ENCODE measurements at places on chromosomes 12 and 14.

- DNase-seq = peak; percentile 49
Measured at GRCh38 chr12:46266382-46266791, 2.5 kb downstream of the SLC38A1 start.

- DNase-seq = no peak
Measured at GRCh38 chr12:124381456-124382296, 86.8 kb downstream of the RFLNA start.

DNA sequence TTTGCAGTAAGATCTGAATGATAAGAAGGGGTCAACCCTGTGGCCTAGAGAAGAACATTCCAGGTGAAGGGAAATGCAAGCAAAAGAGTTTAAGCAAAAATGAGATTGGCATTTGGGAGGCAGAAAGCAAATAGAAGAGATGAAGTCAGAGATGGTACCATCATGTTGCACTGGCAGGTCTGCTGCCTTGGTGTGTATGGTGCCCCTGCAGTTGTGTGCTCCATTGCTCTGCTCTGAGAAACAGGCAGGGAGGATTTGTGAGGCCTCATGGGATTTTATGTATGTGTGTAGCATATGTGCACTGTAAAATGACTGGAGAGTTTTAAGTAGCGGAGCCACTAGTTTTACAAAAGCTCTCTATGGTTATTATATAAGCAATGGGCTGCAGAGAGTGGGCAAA, 6.6 kb downstream of the LDHB start:
- no peak for DNase-seq

DNA sequence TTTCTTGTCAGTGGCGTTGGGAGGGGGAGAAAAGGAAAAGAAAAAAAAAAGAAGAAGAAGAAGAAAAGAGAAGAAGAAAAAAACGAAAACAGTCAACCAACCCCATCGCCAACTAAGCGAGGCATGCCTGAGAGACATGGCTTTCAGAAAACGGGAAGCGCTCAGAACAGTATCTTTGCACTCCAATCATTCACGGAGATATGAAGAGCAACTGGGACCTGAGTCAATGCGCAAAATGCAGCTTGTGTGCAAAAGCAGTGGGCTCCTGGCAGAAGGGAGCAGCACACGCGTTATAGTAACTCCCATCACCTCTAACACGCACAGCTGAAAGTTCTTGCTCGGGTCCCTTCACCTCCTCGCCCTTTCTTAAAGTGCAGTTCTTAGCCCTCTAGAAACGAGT, 1.9 kb downstream of the ASCL1 start:
- DNase-seq = no peak

DNA sequence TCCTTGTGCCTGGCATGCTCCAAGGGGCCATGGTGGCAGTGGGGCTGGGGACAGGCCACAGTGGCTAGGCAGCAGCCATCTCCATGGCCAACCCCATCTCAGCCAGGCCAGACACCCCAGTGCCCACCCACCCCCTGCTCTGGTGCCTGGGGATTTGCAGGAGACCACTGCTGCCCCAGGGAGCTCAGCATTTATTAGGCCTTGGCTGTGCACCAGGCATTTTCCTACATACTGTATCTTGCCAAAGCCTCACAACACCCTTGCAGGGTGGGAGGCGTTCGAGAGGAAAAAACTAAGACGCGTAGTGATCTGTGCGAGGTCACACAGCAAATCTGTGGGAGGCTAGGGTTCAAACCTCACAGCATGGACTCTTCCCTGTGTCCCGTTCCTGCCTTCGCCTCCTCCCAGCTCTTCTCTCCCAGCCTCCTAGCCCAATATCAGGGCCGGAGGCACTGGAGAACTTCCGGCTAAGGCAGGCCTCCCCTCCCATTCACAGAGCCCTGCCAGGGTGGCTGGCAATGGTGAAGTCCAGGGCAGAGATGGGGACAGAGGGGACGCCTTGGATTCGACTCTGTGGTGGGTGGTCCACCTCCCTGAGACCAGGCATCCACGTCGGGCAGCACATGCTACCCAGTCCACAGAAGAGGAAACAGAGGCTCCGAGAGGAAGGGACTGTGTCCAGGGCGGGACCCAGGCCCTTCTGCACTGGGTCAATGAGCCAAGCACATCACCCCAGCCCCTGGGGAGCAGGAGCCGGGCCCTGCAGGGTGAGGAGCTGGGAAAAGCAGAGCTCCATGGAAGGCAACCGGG, 57.4 kb downstream of the FAM222A start:
- DNase-seq = no peak

DNA sequence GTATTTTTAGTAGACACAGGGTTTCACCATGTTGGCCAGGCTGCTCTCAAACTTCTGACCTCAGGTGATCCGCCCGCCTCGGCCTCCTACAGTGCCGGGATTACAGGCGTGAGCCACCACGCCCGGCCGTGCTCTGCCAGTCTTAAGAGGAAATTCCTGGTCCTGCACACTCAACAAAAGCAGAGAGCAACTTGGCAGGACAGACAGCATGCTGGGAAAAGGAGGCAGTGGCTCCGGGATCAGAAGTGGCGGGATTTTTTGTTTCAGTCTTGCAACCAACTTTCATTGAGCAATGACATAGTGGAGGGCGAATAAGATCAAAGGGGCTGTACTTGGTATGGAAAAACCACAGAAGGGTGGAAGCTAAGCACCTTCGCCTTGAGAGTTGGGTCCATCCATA, 2.1 kb downstream of the CKAP4 start:
- DNase-seq = no peak

DNA sequence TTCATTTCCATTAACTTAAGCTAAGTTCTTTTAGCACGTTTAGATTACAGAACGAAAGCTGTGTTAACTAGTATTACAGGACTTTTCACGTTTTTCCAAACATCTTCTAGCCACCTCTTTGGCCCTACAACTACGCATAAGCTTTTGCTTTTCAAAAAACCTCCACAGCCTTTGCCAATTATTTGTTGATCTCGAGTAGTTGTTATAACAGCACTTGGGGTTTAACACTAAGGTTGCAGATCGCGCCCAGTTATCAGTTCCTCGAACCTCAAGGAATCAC, 450 bp upstream of the RBM25 start:
- no peak for DNase-seq

- no peak for DNase-seq
Measured at GRCh38 chr14:94717808-94718207, 52.1 kb downstream of the GSC start.

GRCh38 chr12:51863363-51863932, 14.9 kb upstream of the FIGNL2 start:
- DNase-seq = no peak

GRCh38 chr14:68749487-68750475, 43.1 kb downstream of the ZFP36L1 start:
- DNase-seq = no peak

DNA sequence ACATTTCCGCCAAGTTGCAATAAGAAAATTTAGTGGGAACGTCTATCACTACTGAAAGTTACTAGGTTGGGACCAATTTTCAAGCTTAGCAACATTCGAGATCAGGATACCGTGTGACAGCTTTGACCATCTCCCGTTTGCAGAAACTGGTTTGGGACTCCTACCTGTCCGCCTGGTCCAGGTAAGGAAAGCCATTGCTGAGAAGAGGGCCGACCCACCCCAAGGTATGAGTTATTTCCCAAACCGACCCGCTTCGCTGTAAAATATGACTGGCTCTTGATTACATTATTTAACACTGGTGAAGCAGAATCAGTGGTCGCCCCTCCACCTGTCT, 271 bp downstream of the DNAI7 start:
- no peak for DNase-seq

DNA sequence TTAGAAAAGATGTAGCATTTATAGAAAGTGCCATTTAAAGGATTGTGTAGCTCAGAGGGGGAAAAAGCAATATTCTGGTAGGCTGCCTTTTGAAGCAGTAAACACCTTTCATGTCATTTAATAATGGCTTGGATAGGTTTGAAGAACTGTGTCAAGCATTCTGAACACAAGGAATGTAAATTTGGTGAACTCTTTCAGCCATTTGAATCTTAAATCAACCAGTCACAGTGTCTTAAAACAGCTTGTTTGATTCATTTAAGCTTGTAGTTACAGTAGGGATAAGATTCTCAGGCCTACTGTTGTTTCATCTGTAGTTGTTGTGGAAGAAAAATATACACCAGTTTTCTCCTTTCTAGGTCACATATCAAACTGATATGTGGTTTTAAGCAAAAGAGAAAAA, 299.4 kb upstream of the NOVA1 start:
- peak; percentile 54 for DNase-seq

- no peak for DNase-seq
Measured at GRCh38 chr14:38079268-38079667, 128.4 kb upstream of the SSTR1 start.

DNA sequence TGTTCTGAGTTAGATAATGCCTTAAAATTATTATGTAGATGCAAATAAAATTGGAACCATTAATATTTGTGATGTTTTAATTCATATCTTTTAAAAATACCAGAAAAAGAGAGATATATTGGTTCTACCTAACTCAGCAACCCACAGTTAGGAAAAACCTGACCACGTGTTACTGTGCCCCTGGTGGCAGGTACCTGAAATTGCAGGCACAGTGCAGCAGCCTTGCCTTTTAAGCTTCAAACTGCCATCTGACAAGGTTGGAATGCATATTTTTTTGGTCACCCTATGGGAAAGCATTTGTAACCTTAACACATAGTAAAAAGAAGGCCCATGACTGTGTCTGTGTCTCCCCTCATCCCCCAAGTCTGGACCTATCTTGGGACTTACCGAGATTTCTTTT, 109.4 kb upstream of the NOS1 start:
- no peak for DNase-seq

DNA sequence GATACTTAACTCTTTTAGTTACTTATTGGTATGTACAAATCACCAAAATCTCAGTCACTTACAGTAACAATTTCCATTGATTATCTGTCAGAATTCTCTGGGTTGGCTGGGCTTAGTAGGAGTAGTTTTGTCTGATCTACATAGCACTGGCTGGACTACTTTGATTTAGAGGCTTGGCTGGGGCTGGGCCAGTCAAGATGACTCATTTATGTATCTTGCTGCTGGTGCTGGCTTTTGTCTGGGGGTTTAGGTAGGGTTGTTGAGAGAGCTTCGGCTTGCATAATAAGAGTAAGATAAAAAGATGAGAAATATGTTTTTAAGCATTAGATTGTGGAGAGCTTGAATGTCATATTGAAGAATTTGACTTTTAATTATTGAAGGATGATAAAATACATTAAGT, 1093.7 kb downstream of the SLC6A15 start:
- no peak for DNase-seq

DNA sequence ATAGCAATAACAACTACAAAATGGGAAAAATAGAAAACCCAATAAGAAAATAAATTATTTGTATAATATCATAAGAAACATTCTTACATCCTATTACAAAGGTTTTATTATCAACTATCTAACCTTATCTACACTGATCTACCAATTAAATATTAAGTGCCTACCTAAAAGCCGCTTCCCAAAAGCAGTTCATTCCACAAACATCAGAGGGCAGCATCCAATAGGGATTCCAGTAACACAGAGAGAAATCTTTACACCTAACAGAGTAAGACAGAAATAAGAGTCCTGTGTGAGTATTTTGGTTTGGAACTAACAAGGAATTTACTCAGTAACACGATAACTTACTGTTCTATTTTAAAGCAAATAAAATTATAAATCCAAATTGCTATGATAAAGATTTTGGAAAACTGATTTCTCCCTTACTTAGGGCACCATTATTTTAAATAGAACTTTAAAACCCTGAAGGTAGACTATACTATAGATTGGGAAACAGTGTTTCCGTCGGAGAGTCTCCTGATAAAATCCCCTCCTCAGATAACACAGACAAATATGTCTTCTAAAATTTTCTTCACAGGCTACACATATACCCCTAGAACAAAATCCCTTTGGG, 15.0 kb downstream of the GXYLT1 start:
- peak; percentile 73 for DNase-seq

DNA sequence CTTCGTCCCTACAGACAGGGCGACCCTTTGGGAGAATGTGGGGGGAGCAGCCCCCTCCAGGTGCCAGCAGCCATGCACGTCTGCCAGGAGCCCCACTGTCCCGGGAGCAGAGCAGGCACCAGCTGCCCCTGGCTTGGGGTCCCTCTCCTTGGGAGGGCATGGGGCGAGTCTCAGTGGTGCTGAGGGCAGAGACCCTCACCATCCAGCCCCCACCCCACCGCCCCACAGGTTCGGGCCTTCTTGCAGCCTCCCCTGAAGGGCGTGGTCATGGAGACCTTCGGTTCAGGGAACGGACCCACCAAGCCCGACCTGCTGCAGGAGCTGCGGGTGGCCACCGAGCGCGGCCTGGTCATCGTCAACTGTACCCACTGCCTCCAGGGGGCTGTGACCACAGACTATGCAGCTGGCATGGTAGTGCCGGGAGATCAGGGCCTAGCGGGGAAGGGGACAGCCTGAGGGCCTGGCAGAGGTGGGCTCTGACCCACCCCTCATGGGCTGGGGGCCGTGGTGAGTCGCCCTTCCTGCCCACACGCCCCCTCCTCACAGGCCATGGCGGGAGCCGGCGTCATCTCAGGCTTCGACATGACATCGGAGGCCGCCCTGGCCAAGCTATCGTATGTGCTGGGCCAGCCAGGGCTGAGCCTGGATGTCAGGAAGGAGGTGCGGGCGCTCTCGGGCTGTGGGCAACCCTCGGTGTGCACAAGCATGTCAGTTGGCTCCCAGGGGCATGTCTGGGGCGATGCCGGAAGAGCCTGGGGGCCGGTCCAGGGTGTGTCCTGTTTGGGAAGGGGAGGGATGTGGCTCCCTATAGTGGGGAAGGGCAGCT, 18.8 kb downstream of the ASPG start:
- no peak for DNase-seq

DNA sequence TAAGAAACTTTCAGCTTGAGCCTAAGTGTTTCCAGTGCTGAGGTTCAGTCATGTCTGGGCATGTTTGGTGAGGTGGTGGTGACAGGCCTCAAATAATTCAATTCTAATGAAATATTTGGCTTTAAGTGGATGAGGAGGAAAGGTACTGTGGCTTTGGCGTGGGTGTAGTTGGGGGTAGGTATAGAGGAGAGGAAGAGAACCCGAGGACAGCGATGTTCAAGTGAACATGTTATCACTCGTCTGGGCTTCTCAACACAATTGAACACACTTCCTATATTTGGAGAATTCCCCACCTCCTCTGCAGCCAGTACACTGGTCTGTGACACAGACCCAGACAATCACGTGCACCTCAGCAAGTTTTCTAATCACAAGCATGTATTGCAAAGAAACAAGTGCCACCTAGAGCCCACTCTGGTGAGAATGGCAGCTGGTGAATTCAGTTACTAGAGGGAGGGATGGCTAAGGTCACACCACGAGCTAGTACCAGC, 53.0 kb downstream of the IFNG-AS1 start:
- no peak for DNase-seq

DNA sequence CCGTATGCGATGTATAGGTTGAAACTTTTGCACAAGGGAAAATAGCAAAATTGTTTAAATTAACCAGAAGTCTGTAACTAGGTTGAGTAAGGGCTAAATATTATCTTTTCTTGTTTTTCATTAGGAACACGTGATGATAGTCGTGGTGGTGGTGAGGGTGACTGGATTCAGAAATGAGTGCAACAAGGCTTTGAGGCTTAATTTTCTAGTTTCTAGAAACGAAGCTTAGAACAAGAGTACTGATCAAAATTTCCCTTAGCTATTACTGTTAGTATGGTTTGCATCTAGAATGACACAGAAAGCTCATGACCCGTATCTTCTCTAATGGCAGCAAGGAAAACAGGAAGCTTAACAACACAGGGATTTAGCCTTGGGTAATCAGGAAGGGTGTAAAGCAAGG, 7.0 kb downstream of the SLIRP start:
- DNase-seq = no peak

Data from renal pelvis (tissue), 12 donors.